ENCODE measurements at places on chromosomes 5 and 9. TPM values are rescaled to one million over a fixed set of nuclear protein-coding genes. Genes with fewer than 3 reads are reported as not detected.
A peak's percentile ranks its signal among the peaks of the same experiment; 100 is the strongest.

Gene UBE2D2
- total RNA-seq, result 101 TPM

Gene PTGDS
- 481 TPM for total RNA-seq

Gene CD274
- 2.3 TPM for total RNA-seq

Gene TXNDC8
- not detected for total RNA-seq

DNA sequence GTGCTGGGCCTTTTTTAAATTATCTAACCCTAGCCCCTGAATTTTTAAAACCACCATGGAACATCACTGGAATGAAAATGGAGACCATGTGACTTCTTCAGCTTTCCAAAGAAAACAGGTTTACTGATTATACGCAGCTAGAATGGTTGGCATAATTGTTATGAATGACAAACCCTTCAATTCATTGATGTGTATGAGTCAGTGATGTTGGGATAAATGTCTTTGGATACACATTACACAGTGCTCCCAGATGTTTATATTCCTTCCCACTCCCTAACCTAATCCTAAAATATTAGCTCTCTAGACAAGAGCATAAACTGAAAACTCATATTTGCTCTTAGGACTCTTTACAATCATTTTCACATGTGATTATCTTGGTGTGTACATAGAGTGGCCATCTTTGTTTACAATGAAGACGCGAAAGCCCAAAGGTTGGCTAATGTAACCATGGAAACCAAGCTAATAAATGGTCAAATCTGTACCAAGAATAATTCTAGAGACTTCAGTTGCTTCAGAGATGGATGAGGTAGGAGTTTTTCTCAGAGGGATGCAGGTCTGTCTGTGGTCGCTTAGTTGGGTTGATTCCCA, 131.2 kb upstream of the HMHB1 start:
- DNase-seq, result no peak

DNA sequence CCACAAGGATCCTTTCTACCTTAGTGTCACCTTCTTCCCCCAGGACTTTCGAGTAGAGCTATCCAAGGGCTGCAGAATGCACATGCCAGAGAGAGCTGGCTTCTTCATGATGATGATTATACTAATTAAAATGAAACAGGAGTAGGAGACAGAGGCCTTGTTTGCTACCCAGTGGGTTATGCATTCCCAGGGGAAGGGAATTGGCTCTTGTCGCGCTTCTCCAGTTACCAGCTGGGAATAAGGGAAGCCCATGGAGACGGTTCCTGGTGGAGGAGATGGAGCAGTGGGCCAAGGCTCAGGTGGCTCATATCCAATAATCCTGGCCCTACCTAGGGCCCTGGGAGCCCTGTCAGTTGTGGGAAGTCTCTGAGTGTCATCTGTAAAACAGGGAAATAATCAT, 65.1 kb downstream of the WWC1 start:
- no peak for DNase-seq

- DNase-seq, result no peak
Measured at GRCh38 chr5:133116601-133117000, 64.8 kb downstream of the HSPA4 start.

DNA sequence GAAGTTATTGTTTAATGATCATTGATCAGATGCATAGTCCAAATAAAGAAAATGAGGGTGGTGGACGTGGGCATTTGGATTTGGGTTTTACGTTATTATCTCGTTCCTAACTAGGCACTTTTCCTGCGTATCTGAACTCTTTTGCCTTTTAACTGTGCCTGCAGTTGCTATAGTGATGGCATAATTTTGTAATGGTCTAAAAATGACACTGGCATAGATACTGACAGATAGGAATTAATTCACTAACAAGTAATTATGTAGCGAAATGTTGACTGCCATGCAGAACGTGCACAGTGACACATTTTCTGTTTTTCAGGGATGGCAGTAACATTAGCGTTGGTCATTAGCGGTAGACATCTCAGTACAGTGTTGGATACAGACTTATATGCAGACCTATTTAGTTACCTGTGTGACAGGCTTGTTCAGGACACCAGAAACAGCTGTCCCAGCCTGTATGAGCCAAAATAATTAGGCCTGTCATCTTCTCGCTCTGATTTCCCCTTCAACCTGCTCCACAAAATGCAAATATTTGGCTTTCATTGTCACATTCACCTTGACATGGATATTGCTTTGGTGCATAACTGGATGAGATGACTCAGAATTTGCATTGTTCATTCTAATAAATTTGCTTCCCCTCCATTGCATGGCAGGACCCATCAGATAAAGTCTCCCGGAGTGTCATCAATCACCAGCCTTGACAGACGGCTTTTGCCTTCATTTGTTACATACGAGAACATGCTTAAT, 413.3 kb upstream of the IRX1 start:
- DNase-seq, result no peak

DNA sequence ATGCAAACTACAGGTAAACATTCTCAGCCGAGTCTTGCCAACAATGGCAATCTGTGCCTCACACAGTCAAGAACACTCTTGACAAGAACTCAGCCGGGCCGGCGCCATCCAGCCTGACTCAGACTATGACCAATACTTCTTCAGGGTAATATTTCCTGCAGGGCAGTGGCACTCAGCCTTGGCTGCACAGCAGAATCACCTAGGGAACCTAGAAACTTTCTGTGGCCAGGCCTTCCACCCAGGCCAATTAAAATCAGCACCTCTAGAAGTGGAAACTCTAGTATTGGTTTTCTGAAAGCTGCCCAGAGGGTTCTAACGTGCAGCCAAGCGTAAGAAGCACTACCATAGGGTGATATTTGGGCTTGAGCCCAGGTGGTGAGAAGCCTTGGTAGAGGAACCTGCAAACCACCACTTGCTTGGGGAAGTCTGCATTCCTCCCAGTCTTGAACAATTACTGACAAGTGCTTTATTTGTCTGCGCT, 120.6 kb downstream of the TTLL11 start:
- peak; percentile 70 for DNase-seq

DNA sequence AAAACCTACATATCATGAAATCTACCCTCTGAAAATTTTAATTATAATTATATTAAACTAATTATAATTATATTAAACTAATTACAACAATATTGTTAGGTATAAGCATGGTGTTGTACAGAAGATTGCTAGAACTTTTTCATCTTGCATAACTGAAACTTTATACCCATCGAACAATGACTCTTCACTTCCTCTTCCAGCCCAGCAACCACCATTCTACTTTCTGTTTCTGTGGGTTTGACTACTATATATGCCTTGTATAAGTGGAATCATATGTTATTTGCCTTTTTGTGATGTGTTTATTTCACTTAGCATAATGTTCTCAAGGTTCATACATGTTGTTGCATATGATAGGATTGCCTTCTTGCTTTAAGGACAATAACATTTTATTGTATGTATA, 274.2 kb upstream of the CCNH start:
- no peak for DNase-seq

DNA sequence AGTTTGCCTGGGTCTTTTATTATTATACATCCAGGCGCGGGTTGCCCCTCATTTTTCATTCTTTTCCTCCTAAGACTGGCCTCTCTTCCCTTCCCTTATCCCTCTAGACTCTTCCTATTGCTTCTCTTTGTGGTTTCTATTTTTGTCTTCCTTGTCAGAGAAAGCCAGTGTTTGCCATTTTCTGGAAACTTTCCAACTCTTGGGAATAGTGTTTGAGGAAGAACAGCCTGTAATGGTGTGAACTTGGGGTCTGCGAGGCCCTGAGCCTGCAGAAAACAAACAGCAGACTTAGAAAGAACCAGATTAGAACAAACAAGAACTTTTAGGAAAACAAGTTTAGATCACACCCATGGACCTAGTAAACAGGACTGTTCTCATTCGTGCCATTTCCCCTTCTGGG, 15.5 kb downstream of the PRKACG start:
- DNase-seq, result no peak

GRCh38 chr5:113020461-113021273, 44.1 kb downstream of the DCP2 start:
- DNase-seq, result no peak

Measured in mucosa of gallbladder (tissue), 1 donor.